ENCODE measurements at places on chromosomes 4 and X.
A peak's percentile ranks its signal among the peaks of the same experiment; 100 is the strongest.

DNA sequence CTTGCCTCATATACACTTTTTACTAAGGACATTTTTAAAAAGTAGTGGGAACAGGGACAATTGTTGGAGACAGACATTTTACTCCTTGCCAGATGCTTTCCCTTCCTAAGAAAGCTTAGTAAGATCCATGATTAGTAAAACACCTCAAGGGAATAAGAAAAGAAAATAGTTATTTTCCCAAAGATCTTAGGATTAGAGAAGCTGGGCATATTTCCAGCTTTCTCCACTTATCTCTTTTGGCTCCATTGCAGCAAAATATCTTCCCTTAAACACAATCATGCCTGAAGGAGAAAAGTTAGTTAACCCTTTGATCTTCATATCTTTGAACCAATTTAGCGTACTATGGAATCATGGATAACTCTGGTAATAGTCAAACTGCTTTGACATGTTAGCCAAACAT lies 257.9 kb downstream of the PCDH18 start:
- DNase-seq = no peak

DNA sequence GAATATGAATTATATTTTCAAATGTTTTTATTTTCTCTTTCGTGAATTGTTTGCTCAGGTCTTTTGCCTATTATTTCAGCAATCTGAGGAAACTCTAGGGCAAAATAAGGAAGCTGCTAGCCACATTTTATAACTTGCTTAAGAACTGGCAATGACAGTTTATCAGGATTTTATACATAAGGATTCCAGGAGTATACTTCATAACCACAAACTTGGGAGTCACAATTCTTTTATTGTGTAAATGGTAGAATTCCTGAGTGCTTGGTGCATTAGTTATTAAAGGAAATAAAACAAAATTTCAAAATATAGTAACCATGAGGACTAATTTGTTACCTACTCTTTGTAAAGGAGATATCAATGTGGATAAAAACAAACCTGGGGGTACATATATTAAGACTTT lies 54.4 kb downstream of the PALLD start:
- no peak for DNase-seq

GRCh38 chr4:186778134-186778533 lies 54.5 kb upstream of the FAT1 start:
- no peak for DNase-seq

DNA sequence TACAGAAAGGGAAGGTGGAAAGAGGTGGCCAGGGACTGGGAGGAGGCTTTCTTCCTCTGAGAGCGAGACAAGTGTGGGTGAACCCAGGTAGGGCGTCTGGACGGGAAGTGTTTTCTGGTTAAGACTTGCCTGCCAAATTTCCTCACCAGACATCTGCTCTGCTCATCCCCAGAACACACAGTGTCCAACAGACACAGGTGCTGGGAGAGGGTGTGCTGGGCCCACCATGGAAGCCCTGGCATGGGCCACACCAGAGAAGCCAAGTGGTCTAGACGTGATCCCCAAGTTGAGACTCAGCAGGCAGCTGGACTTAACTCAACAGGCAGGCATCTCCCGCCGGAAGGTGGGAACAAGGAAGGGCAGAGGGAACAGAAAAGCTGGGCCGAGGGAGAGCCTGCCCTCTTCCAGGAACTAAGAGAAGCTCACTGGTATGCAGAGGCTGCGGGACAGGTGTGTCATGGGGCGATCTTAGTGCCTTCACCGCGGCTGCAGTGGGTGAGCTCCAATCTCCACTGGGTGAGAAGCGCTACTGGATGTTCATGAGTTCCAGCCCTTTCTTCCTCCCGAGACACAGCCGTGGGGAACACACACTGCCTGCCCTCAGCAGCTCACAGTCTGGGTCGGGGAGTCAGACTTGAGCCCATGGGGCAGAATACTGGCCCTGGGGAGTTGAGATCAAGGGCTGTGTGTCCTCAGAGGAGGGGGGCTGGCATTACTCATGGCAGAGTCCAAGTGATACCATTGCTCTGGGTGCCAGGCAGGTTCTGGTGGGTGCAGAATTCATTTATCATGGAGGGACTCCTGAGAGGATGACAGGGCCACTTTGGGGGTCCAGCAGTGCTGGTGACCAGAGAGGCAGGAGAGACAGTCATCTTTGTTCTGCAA lies 110.2 kb downstream of the CPZ start:
- no peak for DNase-seq

DNA sequence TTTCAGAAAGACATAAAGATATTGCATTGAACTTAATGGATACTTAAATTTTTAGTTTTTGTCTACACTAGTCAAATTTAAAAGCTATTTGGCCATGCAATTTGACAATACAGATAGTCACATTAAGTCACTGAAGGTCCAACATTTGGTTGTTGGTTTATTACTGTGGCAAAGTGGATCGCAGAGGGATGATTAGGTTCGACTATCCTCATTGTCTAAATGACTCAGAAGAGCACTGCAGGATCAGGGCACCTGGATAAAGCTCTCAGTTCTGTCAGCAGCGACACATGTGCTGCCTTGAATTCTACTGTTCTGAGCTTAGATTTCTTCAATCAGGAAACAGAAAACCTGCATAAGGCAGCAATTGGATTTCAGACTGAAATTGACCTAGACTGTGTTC lies 130.7 kb downstream of the AMELX start:
- no peak for DNase-seq

DNA sequence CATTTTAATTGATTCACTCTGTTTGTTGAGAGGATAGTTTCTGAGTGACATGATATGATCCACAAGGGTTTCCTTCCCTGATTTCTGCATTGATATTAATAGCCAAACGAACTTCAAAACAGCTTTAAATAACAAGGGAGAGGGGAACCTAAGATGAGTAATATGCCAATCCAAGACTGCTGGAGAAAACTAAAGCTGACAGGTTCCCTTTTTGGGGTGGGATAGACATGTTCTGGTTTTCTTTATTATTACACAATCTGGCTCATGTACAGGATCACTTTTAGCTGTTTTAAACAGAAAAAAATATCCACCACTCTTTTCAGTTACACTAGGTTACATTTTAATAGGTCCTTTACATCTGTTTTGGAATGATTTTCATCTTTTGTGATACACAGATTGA lies 182.2 kb downstream of the AR start:
- no peak for DNase-seq

DNA sequence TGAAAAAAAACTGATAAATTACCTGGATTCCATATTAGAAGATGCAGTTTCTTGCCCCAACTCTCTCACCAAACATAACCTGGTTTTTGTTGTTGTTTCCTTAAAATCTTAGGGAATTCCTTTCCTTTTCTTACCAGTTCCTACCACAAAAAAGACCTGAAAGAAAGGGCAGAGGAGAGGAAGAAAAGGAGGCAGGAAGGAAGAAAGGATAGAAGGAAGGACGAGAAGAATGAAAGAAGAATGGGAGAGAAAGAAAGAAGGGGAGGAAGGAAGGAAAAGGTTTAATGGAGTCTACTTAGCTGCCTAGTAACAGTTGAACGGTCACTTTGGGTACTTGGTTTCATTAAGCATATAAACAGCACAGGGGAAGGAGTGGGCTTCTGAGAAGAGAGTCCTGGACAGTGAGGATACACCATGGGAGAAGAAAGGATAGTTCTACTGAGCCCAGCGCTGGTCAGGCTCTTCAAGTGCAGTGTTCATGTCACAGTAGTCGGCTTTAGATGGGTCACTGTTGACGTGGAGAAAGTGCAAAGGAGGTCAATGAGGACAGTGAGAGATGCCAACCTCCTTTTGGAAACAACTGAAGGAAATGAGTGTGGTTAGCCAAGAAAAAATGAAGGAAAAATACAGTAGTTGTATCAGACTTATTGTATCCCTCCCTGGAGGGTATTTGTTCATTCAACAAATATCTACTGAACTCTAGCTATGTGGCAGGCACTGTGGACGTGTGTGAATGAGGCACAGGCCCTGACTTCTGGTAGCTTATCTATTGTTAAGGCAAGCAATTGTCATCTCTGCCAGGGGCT lies 1.1 kb upstream of the CHIC2 start:
- peak; percentile 31 for DNase-seq

- DNase-seq = no peak
Measured at GRCh38 chrX:1283741-1284140, 15.1 kb downstream of the CSF2RA start.

- DNase-seq = no peak
Measured at GRCh38 chr4:164379694-164380093, 374.2 kb upstream of the SMIM31 start.

DNA sequence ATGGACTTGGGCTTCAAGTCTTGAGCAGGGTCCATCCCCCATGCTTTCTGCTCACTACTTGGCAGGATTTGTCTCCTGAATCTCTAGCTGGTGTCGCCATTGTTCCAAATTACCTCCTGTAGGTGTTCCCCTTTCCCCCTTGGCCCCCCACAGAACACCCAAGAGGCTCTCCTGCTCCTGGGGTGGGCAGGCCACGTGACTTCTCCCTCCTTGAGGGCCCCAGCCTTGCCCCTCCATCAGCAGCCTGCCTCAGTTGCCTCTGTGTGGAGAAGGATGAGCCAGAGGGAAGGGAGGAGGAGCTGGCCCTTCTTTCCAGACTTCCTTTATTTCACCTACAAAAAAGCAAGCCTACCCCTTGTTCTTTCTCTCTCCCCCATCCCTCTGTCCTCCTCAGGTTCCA lies 1.8 kb downstream of the GPR78 start:
- no peak for DNase-seq

DNA sequence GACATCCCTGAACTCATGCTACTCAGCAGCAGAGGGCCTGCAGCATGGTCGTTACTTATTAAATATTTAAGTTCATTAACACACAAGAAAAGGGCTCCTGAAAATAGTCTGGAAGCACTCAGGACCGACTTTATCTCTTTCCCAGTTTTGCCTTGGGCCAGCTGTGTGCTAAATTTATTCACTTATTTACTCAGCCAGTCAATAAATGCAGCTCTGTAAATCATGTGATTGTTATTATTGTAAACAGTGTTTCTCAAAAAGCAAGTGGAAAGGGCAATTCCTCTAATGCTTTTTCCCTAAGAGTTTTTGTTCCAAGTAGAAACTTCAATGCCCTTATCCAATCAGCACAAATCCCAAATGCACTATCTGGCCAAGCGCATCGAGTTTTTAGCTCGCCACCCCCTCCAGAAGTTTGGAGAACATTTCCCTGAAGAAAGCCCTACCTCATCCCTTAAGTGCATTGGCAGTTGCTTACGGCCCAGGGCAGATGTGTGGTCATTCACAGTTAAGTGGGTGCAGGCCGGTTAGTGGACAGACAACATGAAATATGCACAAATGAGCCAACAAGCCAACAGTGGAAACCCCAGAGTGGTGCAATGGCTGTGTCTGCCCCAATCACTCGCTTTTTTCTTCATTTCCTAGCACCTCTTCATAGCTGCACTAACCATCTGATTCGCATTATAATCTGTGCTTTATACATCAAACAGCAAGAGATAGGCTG lies 125.8 kb downstream of the SMIM20 start:
- DNase-seq = no peak

DNA sequence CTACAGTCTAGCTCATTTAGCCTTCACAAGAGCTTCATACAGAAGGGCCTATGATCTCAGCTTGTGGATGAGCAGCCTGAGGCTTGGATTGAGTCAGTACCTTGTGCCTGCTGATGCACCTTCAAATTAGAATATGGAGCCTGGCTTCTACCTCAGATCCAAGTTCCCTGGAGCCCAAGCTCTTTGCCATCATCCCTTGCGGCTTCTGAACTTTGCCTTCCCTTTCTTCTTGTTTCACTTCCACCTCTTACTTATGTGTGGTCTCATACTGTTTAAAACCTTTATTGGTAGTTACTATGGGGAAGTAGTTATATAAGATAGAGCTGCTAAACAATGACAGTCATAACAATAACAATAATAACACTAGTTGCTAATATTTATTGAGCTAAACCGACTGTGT lies 84.3 kb upstream of the AFF2 start:
- no peak for DNase-seq

DNA sequence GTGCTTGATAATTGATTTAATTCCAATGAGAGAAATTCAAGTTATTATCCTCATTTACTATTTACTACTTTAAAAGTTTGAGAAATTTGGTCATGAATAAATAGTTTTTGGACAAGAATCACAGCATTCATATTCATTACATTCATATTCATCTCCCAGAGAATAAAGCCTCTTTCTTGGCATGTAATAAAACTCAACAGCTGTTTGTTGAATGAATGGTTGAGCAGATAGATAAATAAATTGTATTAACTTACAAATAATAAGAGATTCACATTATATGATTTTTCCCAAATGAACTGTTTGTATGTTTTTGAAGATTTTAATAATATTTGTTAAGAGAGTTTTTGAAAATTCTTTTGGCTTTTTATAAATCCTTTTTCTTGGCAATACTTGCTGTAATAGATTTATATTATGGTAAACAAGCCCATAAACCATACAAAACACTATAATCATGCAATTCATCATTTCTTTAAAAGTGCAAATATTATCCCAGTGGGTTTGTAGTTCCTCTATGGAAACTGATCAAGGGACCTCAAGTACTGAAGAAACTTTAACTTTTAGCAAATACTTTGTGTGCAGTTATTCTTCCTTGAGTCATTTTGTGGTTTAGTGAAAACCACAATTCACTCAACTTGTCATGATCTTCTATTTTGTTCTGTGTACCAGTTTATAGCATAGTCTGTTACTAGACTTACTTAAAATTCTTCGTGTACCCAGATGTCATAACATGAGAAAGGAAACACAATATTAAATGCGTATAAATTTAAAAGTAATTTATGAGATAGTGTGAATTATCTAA lies 371.8 kb downstream of the ADGRL3 start:
- no peak for DNase-seq

- no peak for DNase-seq
Measured at GRCh38 chrX:20181598-20182329, 40.1 kb upstream of the EIF1AX start.

DNA sequence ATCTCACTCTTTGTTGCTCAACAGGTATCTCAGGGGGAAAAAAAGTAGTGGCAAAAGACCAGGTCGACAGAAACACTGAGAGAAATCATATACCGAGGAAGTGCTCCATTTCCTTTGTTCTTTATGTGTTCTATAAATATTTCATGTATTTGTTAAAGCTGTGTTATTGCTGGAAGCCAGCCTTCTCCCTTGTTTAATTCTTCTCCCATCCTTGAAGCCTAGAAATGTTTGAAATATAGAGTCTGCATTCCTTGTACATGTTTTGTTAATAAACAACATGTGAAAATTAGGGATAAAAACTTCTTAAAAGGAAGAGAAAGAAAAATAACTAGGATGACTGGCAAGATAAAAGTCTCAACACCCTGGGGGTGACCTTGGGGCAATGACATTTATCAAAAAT lies 186.2 kb downstream of the ANKRD50 start:
- DNase-seq = no peak

GRCh38 chr4:142091085-142091513 lies 454.7 kb downstream of the IL15 start:
- DNase-seq = no peak

DNA sequence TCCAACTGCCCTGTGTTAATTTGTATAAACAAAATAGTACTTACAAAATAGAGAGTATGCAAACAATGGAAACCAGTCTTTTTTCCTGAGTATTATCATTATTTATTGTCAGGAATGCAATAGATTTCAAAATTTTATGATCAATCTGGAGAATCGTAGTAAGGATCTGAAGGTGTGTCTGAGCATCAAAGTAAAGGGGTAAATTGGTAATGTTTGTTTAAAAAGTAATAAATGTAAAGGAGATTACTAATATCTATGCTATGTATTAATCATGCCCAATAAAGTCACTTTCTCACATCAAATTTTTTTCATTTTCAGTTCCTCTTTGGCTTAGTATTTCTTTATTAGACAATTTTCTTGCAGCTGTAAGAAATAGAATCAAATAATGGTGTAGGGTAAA lies 1507.1 kb upstream of the PCDH7 start:
- DNase-seq = no peak
